Stimulated activated naive CD8-positive, alpha-beta T cell treated with anti-CD3 and anti-CD28 coated beads, Interleukin-15, Interleukin-2, amounts not matched to agents 100 U/mL and 50 U/mL, for 24 hours (primary cell): ENCODE measurements at places on chromosomes 7 and 10.

DNA sequence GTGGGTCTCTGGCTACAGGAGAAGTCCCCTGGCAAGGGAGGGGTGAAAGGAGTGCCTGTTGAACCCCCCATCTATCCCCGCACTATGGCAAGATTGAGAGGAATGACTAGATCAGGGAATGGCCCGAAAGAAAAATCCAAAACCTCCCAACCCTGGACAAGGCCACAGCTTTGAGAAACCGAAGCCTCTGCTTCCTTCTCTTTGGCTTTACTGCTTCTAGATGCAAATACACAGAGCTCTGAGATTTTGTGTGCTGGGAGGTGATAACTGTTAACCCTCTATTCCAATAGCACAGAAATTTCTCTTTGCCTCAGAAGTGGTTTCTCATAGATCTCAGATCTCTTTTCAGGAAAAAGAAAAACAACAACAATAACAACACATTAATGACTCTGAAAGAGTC is 15.0 kb downstream of the CAV1 start:
- DNase-seq, result no peak

DNA sequence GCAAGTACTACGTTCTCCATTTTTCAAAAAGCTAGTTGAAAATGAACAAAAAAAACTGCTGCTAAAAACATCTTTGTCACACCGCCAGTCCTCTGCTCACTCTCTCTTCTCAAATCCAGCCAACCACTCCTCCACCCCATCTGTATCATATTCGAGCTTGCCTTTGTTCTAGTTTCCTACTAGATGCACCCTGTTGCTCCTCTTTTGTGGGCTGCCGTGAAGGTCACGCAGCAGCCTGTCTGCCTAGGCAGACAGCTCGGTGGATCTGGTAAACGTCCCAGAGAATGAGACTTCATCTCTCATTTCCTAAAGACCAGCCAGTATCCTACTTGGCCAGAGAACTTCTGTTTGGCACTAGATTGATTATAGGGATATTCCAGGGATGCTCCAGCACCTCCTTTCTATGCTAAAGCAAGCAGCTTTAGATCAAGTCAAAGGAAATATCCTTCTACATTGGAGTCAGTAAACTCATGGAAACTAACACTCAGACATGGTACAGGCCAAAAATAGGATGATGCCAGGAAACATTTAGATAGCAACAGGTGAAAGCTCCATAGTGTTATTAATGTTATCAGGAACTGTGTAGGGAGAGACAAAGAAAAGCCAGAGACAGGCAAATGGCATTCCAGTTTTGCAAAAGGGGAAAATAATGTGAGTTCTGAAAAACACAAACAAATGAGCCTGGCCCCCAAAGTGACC is 8.7 kb upstream of the PLXNA4 start:
- DNase-seq, result no peak

GRCh38 chr10:89278034-89278535 is 23.8 kb upstream of the IFIT2 start:
- DNase-seq, result no peak

GRCh38 chr7:86012971-86013370 is 630.7 kb upstream of the GRM3 start:
- DNase-seq, result no peak

DNA sequence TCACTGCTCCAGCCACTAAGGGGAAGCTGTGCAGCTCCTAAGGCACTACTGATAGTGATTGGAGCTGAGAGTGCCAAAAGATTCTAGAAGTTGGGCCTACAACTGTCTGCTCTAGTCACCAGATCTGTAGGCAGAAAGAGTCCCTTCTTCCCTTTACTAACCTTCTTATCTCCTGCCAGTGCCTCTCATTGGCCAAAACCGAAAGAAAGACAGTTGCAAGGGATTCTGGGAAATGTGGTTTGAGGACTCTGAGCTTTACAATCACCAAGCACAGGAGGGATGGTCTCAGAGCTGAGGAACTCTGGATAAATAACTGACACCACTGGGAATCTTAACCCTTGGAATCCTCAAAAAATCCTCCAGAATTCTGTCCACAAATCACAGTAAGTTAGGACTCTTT is 615.8 kb downstream of the CCSER2 start:
- DNase-seq, result no peak

GRCh38 chr10:3148994-3149393 is 23.6 kb downstream of the PITRM1 start:
- DNase-seq, result no peak

- DNase-seq, result no peak
Measured at GRCh38 chr7:133180717-133181116, 72.2 kb upstream of the EXOC4 start.

GRCh38 chr10:127935071-127935561 is 28.2 kb downstream of the PTPRE start:
- DNase-seq, result no peak

DNA sequence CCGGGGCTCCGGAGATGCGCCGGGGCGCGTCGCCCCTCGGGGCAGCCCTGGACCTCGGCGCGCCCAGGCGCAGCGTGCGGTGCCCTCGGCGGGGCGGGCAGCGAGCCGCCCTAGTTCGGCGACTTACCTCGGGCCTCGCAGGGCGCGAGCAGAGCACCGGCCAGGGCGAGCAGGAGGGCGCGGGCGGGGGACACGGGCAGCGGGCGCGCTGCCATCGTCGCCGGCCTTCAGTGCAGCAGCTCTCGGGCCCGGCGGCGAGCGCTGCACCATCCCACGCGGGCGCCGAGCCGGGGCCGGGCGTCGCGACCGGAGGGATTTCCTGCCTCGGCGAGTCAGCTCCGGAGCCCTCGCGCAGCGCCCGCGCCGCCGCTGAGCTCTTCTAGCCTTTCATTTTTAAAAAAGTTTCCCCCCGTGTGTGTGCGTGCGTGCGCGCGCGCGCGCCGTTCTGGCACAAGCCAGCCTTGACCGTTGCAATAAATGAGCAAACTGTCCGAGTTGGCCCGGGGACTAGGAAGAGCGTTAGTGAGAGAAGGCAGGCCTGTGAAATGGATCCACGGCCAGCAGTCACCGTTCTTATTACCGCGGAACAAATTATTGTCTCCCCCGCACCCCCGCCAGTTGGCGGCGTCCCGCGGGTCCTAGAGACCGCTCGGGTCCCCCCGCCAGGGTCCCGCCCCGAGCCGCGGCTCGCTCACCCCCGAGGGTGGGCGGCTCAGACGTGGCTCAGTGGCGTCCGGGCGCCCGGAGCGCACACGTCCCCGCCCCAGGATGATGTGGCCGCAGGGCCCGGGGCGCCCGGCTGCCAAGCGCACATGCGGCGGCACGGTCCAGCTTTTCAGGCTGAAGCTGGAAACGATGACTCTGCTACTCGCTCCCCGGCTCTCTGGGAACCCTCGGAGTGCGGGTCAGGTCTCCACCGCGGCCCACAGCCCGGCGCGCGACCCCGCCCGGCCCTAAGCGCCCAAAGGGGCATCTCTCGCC is at the start of gene ADAM12:
Gene ADAM12, minus strand, starts transcription at position 547 of the 981 bp plus-strand sequence. Its CDS starts 332 bp downstream, at position 215.
- no peak for DNase-seq

DNA sequence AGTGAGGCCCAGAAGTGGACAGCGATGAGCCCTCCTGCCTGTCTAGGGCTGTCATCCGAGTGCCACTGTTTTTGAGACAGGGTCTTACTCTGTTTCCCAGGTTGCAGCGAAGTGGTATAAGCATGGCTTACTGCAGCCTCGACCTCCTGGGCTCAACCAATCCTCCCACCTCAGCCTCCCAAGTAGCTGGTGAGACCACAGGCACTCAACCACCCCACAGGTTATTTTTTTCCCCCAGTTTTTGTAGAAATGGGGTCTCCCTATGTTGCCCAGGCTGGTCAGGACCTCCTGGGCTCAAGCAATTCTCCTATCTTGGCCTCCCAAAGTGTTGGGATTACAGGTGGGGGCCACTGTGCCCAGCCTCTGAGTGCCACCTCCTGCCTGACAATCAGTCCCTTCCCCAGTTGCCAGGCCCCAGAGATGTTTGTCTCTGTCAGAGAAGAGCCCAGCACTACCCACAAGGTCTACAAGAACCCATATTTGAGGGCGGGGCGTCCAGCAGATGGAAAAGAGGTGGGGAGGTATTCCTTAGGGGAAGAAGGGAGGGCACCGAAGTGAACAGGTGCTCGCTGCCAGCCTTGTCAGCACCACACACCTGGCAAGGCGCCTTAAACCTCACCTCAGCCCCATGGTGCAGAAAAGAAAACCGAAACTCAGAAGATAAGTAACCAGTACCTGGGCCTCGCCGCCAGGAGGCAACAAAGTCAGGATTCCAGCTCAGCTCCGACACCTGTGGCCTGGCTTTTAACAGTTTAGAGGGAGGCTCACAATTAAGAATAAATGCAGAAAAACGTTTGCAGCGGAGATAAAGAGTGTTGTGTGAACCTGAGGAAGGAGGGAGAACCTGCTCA is 77.4 kb upstream of the ANLN start:
- DNase-seq, result no peak

GRCh38 chr10:12431151-12432101 is 82.1 kb downstream of the CAMK1D start:
- DNase-seq, result no peak
